ENCODE measurements at places on chromosomes 3 and 15.
A peak's percentile ranks its signal among the peaks of the same experiment; 100 is the strongest.

- no peak for DNase-seq
Observed at GRCh38 chr3:193779933-193780332, 186.9 kb downstream of the OPA1 start.

DNA sequence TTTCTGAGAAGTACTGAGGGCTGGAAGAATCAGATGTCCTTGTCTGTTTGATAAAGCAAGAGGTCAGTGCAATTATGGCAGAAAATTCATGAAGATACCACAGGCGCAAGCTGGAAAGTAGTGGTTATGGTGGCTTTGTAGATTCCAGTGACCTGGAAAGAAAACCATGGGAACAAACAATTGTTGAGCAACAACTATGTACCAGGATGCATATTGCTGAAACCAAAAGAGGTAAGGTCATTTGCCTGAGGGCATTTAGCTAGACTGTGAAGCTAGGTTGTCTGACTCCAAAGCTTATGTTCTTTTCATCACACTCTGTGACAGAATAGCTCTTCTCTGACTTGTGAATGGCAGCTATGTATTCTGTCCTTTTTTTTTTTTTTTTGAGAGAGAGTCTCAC, 74.0 kb downstream of the B3GALNT1 start:
- no peak for DNase-seq

DNA sequence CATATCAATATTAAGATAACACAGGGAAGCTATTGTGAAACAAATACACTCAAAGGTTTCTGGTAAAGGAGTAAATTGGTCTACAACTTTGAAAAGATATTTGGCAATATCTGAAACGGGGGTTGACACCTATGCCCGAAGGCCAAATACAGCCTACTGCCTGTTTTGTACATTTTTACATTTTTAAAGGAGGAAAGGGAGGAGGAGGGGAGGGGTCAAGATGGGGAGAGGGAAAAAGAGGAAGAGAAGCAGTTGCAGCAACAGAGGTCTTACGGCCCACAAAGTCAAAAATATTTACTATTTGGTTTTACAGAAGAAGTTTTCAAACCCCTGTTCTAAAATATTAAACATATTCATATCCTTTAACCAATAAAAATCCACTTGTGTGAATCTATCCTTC, 94.2 kb downstream of the FMN1 start:
- DNase-seq: no peak

GRCh38 chr3:60187343-60187742, 1063.9 kb downstream of the FHIT start:
- no peak for DNase-seq

GRCh38 chr15:25611603-25612002, 172.8 kb upstream of the UBE3A start:
- no peak for DNase-seq

- no peak for DNase-seq
Observed at GRCh38 chr3:185929192-185930151, 8.3 kb downstream of the TRA2B start.

DNA sequence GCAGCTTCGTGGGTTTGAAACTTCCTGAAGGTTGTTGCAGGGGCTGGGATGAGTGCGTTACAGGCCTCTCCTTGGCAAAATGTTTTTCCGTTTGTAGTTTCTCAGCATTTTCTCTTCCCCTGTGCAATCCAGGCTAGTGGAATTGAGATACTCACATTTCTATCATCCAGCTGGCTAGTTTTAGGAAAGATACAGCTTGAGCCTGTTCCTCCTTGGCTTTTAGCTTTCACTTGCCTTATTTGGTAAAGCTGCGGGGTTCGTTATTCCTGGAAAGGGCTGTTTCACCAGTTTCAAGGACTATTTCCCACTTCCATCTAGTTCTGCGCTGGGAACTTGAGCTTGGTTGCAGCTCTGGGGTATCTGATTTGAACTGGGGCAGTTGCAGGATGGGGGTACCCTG, 90.3 kb downstream of the ITPR1 start:
- DNase-seq: no peak

- no peak for DNase-seq
Observed at GRCh38 chr3:110062716-110063115, 725.4 kb upstream of the DPPA4 start.

- peak; percentile 66 for DNase-seq
Observed at GRCh38 chr15:31469786-31470525, 143.3 kb downstream of the KLF13 start.

GRCh38 chr15:71338827-71339542, 223.7 kb downstream of the THSD4 start:
- no peak for DNase-seq

- DNase-seq: no peak
Observed at GRCh38 chr15:46894644-46895043, 822.7 kb upstream of the SEMA6D start.

GRCh38 chr15:71098920-71099319, 16.4 kb upstream of the THSD4 start:
- DNase-seq: no peak

DNA sequence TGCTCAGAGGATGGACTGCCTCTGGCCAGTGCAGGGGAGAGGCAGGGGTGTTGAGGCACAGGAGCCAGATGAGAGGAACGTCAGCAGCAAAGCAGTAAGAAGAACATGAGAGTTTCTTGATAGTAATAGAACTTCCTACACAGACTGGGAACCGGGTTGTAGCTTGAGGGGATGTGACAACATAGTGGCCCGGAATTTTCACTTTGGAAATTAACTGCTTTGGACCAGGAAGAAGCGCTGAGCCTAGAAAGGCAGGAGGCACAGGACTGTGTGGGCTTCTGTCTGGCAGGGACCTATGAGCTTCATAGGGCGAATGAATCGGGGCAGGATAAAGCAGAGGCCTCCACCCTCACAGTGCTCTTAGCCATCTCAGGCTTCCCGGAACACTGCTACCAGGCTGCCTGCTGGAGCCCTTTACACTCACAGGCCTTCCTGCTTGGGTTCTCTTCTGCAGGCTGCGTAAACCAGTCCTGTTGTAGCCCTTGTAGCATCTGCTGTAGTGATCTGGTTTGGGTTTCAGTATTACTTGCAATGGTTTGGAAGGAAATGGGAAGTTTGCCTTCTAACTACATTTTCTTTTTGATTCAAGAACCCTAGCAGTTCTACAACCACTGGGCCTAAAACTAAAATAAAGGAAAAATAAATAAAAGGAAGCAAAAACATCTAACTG, 3.3 kb upstream of the ADPGK start:
- DNase-seq: no peak

GRCh38 chr3:178295292-178295912, 240.8 kb upstream of the KCNMB2 start:
- DNase-seq: peak; percentile 43

DNA sequence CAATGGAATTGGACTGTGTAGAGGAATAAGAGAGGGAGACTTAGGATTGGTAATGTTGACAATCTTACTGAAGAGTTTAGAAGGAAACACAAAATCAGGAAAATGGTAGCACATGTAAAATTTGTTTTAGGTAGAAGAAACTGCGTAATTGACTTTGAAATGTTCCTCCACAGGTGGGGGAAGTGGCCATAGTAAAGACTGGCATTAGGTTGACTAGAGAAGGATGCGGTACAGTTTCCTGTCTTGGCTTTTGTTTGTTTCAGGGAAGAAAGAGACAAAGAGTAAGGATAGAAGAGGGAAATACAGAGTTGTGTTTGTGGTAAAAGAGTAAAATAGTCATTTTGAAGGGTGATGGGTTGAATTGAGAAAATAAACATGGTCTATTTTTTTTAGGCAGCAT, 253.6 kb upstream of the ZNF717 start:
- DNase-seq: no peak

DNA sequence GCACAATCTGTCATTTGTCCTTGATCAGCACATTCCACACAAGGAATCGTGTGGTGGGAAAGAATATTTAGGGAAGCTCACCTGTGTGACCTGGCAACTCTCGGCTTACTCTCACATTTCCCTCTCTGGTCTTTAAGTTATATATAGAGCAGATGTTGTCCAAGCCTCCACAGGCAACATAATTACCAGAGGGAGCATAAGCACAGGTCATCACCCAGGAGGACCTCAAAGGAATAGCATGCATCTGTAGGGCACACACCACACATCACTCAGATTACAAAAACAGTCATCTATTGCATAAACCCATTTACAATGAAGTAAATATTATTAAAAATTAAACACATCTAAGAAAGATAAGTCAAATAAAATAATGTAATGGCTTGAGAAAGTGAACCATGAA, 36.5 kb downstream of the GNB4 start:
- no peak for DNase-seq

DNA sequence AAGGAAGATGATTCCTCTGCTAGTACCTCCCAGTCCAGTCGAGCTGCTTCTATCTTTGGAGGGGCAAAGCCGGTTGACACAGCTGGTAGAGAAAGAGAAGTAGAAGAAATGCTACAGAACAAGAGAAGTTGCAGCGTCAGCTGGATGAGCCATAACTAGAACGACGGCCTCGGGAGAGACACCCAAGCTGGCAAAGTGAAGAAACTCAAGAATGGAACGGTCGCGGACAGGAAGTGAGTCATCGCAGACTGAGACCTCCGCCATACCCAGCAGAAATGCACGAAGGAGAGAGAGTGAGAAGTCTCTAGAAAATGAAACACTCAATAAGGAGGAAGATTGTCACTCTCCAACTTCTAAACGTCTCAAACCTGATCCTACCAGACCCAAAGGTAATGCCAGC, 19.0 kb upstream of the PARP14 start:
- DNase-seq: no peak

- no peak for DNase-seq
Observed at GRCh38 chr15:36414670-36415069, 164.8 kb upstream of the CDIN1 start.

DNA sequence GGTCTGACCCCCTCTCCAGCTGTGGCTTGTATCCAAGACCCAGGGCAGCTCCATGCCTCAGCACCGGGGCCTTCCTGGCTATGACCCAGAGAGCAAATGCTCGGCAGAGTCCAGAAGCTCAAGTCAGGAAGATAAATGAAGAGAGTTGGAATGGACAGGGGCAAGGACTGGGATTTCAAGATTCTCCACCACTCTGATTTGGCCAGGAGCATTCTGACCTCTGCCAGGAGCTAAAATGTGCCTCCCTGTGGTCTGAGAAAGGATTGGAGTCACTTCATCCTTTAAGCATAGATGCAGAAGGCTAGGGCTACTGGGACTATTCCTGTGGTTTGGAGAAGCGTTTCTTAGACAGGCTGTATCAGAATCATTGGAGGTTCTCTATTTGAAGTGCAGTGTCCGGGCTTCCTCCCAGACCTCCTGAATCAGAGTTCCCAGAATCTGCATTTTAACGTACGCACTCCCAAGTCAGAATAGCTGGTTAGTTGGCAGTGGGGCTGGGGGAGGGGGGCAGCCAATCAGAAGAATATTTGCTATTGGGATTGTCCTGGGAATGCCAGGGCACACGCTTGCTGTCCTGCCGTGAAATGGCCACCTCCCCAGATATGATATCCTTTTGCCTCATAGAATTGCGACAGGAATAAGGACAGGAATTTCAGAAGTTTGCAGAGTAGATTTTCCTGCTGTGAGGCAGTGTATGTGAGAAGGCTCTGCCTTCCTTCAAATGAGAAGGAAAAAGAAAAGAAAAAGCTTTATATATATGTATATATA, 57.4 kb downstream of the HRH1 start:
- peak; percentile 84 for DNase-seq

GRCh38 chr3:15703346-15703745, 94.4 kb downstream of the ANKRD28 start:
- DNase-seq: no peak

DNA sequence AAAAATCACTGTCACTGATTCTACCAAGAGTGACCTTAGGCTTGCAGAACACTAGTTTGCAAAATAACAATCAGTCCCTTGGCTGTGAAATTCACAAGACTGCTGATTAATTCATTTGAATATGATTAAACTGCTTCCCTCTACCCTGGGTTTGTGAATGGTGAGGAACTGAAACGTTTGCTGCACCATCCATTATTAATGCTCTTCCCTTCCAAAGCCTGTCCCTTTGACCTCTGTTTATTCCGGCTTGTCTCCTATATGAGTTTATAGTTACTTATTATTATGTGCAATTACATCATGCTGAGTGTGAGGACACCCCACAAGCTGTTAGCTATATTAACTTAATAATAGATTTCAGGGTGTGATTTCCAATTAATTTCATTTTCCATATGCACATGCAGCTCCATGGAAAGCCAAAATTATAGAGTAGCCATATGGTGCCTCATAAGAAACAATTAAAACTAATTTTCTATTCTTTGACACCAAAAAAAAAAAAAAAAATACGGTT, 96.5 kb downstream of the SUCLG2 start:
- DNase-seq: no peak

- peak; percentile 40 for DNase-seq
Observed at GRCh38 chr15:64379216-64379960, 1.9 kb downstream of the PCLAF start.

GRCh38 chr3:23709987-23710386, 95.8 kb upstream of the UBE2E1 start:
- DNase-seq: no peak

- DNase-seq: no peak
Observed at GRCh38 chr3:139893963-139894642, 40.9 kb upstream of the CLSTN2 start.

- DNase-seq: no peak
Observed at GRCh38 chr3:127889461-127889863, 25.6 kb upstream of the KBTBD12 start.

GRCh38 chr3:38314764-38315487, 31.7 kb upstream of the XYLB start:
- no peak for DNase-seq

Measured in lower leg skin (tissue), 4 donors.